Cerebellum (tissue), 4 donors: ENCODE measurements at places on chromosomes 7 and 10.

DNA sequence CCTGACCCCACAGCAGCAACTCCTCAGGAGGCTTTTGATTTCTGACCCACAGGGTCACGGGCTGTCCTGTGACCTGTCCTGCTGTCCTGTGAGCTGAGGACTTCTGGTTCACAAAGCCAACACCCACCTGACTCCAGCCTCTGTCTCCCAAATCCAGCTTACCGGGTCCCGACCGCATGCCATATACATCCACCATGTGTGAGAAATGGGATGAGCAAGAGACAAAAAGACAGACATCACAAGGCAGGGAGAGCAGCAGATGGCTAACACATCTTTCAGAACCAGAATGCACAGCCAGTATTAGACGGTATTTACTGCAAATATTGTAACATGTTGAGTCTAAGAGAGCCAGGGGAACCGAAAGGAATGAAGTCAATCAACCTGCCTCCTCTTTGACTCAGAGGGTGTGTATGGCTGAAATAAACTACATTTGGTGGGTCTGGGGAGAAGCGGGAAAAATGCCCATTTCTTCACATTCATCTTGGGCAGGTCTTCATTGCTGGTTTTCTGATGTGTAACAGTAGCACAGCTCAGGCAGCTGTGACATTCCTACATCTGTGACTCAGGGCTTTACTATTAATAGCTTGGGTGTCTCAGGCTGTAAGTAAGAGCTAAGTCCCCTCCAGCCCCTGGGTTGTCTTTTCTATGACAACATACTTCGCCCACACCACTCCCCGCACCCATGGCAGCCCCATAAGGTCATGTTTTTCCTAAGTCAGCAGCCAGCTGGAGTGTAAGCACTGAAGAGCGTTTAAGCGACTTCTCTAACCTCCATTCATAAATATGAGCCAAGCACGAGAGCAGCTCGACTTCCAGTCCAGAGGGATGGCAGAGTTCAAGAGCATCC is 25.0 kb downstream of the ABLIM1 start:
- peak; percentile 47 for DNase-seq

- DNase-seq: no peak
Measured at GRCh38 chr10:10796061-10796773, 221.5 kb upstream of the CELF2 start.

- DNase-seq: no peak
Measured at GRCh38 chr7:1925973-1926907, 256.2 kb downstream of the ELFN1 start.

GRCh38 chr10:89741126-89741762 is 39.9 kb downstream of the KIF20B start:
- DNase-seq: no peak

DNA sequence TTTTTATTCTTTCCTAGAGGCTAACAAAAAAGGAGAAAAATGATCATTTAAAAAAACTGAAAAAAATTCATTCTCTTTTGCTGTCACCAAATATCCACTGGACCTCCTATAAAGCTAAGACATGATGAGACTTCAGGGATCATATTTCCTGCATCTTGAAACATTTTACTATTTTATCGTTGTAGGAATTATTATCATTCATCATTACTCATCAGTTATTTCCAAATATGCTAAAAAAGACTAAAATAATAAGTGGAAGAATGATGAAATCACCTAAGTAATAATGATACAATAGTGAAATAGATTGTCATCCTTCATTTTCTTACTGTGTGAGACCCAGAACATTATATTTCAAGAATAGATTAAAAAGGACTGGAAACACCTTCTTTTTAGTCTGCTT is 28.3 kb downstream of the TAF3 start:
- no peak for DNase-seq

DNA sequence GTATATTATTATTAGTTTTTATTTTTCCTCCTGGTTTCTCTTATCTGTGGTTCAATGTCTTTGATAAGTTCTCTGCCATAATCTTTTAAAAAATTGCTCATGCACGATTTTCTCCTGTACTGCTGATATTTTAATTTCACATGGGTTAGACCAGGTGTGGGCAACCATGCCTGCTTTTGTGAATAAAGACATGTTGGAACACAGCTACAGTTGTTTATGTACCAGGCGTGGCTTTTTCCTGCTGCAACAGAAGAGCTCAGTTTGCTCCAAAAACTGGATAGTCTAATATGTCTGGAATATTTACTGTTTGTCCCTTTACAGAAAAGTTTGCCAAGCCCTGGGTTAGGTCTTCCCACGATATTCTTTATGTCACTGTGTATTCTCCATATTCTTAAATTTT is 105.2 kb downstream of the VWC2 start:
- DNase-seq: no peak

GRCh38 chr7:86765931-86766330 is 122.2 kb downstream of the GRM3 start:
- DNase-seq: no peak

DNA sequence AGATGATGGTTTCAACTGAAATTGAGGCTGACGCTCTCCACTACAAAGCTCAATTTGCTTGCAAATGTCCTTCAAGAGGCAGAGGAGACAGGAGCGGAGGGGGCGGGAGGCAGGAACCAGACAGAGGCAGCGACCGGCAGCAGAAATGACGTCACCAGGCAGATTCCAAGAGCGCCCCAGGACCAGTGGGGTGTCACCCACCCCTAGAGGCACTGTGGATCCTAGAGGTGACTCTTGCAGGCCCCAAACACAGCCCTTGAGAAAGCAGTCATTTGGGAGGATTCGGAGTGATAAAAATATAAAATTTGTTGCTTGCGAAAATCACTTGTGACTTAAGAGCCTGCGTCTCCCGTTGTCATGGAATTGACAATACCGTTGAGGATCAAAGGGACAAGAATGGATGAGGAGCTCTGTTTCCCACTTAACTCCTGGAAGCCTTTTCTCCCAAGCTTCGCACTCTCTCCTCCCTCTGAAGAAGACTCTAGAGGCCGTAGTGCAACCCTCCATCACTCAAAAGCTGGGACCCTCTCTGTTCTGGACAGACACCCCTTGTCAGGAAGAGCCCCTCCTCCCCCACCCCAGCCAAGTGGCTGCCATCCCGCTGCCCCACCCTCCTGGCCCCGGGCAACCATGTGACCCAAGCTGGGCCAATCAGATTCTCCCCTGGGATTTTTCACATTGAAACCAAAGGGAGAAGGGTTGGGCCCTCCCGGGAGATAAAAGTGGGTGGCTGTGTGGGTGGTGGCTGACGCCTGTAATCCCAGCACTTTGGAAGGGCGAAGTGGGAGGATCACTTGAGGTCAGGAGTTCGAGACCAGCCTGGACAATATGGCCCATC is 16.3 kb upstream of the SLC29A4 start:
- DNase-seq: no peak

GRCh38 chr10:61257136-61257535 is 196.0 kb downstream of the TMEM26 start:
- no peak for DNase-seq

- no peak for DNase-seq
Measured at GRCh38 chr10:72332423-72333111, 22.2 kb downstream of the DNAJB12 start.

GRCh38 chr7:105021352-105021751 is 7.3 kb downstream of the KMT2E start:
- no peak for DNase-seq

DNA sequence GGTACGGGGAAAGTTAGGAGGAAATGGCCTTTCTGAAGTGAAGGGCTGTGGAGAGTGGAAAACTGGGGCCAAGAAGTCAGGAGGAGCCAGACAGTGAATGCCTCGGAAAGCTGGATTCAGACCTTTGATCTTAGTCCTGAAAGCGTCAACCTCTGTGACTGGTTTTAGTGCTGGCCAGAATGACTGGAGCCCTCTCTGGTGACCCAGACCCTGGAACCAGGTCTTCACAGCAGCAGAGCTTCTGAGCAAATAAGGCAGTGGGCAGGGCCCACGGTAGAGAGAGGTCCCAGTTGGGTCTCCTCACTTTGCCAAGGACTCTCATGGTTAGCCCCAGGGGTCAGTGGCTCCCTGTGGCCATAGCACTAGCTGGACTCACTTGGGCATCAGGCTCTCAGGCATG is 157.7 kb upstream of the EEPD1 start:
- no peak for DNase-seq

- DNase-seq: no peak
Measured at GRCh38 chr10:4427532-4427931, 398.5 kb upstream of the AKR1E2 start.

DNA sequence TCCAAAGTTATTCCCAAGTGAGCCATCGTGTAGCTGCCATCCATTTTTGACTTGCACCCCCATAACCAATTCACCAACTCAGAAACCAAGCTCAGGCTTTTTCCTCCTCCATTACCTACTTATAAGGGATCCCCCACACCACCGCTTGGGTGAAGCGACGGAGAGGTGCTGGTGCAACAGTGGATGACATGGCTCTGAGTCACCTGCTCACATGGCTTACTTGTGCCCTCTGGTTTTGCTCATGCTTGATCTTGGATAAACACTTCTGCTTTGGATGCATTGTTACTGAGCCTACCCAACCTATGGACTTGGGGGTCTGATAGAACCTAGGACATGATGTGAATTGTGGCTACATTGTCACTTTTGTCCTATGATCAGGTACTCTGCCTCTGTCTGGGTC is 12.0 kb upstream of the AKR1B1 start:
- no peak for DNase-seq

GRCh38 chr7:46202379-46202778 is 281.3 kb upstream of the IGFBP3 start:
- no peak for DNase-seq

GRCh38 chr7:3027005-3027845 is 16.4 kb downstream of the CARD11 start:
- DNase-seq: no peak

DNA sequence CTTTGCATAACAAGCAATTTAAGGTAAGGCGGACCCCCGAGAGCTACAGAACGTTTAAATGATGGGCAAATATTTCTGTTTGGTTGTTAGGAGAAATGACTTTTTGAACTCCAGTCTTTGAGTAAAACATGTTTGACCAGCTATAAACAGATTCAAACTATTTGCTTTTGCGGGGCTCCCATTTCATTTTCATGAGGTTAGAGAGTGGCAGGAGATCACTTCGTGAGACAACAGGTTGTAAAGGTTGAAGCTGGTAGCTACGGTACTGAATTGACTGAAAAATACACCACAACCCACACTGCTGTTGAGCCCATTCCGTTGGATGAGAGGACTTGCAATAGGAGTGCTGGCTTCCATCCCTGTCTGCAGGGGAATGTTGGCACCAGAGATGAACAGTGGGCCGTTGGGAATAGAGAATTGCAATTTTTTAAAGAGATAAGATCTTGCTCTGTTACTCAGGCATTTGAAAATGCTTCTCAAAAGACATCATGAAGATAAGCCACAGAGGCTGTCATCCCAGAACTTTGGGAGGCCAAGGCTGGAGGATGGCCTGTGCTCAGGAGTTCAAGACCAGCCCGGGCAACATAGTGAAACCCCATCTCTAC is 65.7 kb upstream of the CARD11 start:
- no peak for DNase-seq

- DNase-seq: no peak
Measured at GRCh38 chr7:69398986-69399385, 199.3 kb upstream of the AUTS2 start.

DNA sequence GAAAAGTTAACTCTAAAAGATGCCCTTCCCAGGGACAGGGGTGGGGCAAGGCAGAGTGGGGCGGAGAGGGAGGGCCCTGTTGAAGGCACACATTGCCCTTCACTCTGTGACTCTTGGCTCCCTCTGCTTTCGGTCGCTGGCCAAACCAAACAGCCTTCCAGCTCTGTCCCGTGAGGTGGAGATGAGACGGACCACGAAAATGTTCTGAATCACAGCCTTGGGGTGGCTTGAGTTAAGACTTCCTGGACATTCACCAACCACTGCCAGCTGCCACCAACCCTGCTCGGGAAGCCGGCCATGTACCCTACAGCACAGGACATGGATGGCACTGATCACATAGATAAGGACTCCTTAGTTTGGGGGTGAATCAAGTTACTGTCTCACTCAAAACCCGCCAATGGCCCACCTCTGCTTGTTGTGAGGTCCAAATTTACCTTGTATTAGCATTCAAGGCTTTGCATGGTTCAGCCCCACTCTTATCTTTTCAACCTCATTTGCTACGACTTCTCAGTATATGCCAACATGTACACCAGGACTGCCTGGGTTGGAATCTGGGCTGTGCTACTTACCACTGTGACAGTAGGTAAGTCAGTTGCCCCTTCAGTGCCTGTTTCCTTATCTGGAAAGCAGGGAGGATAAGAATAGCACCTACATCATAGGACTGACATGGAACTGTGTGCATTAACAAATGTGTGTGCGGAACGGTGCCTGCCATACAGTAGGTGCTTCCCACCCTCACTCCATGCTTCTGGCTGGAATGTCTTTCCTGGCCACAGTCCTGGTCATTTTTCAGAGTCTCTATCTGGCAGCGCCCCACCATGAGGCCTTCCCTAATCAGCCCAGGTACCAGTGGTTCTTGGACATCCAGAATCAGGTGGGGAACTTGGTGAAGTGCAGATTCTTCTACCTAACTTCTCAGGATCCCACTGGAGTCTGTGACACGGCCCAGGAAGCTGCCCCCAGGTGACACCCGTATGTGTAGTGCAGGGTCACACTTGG is 28.0 kb downstream of the ITPRIP start:
- DNase-seq: no peak

DNA sequence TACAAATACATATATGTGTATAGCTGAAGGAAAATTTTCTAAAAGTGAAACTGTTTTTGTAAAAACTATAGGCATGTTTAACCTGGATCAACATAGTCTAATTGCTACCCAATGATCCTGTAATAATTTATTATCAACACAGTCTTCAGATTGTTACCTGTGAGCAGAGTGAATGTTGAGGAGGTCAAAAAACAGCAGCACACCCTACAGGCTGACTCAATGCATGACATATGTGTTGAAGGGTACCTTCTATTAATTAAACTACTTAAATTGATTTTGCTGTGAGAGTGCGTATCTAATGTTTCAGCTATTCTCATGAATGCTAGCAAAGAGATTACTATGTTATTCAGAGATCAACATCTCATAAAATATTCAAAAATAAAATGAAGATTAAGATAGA is 411.4 kb downstream of the TNS3 start:
- no peak for DNase-seq

DNA sequence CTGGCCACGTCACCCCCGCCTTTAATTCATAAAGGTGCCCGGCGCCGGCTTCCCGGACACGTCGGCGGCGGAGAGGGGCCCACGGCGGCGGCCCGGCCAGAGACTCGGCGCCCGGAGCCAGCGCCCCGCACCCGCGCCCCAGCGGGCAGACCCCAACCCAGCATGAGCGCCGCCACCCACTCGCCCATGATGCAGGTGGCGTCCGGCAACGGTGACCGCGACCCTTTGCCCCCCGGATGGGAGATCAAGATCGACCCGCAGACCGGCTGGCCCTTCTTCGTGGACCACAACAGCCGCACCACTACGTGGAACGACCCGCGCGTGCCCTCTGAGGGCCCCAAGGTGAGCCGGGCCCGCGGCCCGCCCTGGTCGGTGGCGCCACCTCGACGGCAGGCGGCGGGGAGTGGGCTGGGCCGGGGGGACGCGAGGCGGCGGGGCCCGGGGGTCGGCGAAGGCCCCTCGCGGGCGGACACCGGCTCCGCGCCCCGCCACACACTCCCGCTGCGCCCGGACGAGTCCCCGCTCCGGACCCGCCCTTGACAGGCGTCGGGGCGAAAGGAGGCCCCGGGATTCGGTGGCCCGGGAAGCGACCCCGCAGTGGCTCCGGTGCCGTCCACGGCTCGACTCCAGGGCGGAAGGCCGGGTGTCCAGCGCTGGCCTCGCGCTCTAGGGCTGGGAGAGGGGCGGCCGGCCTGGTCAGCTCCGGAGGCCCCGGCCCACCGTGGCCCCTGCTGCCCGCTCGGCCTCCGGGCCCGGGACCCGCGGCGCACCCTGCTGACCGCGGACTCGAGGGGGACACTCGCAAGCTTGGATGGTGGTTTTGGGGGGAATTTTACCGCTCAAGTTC is 557 bp downstream of the BAG3 start:
- DNase-seq: no peak

GRCh38 chr10:97538411-97538810 is 34.2 kb upstream of the ANKRD2 start:
- DNase-seq: no peak
